Psoas muscle (tissue), 8 donors: ENCODE measurements at places on chromosomes 4 and X. TPM values are rescaled to one million over a fixed set of nuclear protein-coding genes. Genes with fewer than 3 reads are reported as not detected.

RAB39B gene
- not detected for polyA plus RNA-seq

ENOX2 gene
- polyA plus RNA-seq: 11.3 TPM

NUDT11 gene
- not detected for polyA plus RNA-seq

HSD17B10 gene
- polyA plus RNA-seq: 56.3 TPM

RS1 gene
- polyA plus RNA-seq: not detected

PDE5A gene
- 1.0 TPM for polyA plus RNA-seq

MAGEA4 gene
- polyA plus RNA-seq: not detected

CSAG1 gene
- not detected for polyA plus RNA-seq

ZGRF1 gene
- polyA plus RNA-seq: 1.7 TPM

MAGEE2 gene
- polyA plus RNA-seq: not detected

KDR gene
- 4.9 TPM for polyA plus RNA-seq

LPAR4 gene
- polyA plus RNA-seq: not detected

CCKAR gene
- not detected for polyA plus RNA-seq

OTC gene
- polyA plus RNA-seq: 0.08 TPM

SOWAHD gene
- 0.03 TPM for polyA plus RNA-seq

APEX2 gene
- 10.9 TPM for polyA plus RNA-seq

ITGB1BP2 gene
- polyA plus RNA-seq: 4.4 TPM

TEX13C gene
- not detected for polyA plus RNA-seq

P2RY4 gene
- polyA plus RNA-seq: 0.05 TPM

GPR34 gene
- polyA plus RNA-seq: 0.53 TPM

HAUS7 gene
- polyA plus RNA-seq: 18.5 TPM

PGAM4 gene
- polyA plus RNA-seq: 0.04 TPM

RAB33A gene
- 0.13 TPM for polyA plus RNA-seq
